D721Med (cell line): ENCODE measurements at places on chromosomes 12 and 14.

- no peak for DNase-seq
These were observed 89.4 kb downstream of the NT5DC3 start for GRCh38 chr12:103751600-103751999.

GRCh38 chr14:102210421-102211042 is 70.8 kb downstream of the WDR20 start:
- DNase-seq = no peak

DNA sequence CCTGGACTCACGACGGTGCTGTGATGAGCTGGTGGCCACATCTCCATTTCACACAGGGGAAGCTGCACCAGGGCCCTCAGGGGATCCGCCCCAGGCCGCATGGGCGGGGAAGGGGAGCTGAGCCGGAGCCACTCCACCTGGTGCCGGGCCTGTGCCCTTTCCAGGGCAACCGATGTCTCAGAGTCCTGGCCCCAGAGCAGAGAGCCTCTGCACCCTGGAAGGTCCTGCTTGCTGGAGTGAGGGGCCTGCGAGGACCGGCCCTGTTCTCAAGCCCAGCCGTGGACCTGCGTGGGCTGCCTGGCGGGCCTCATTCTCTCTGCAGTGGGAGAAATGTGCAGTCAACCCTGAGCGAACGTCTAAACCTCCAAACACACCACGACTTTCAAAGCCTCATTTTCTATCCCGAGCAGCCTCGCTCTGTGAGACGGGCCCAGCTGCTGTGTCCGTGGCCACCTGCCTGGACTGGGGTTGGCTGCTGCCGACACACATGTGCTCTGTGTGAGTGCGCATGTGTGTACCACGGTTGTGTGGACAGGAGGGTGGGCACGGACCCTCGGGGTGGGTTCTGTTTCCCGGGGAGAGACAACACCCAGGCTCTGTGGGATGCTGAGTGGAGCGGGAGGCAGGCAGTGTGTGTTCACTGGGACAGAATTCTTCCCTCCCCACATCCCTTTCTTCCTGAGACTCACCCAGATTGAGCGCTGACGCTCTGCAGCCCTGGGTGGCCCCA is 163.5 kb downstream of the KIF26A start:
- DNase-seq = no peak

GRCh38 chr12:67193704-67194103 is 75.5 kb upstream of the CAND1 start:
- no peak for DNase-seq

DNA sequence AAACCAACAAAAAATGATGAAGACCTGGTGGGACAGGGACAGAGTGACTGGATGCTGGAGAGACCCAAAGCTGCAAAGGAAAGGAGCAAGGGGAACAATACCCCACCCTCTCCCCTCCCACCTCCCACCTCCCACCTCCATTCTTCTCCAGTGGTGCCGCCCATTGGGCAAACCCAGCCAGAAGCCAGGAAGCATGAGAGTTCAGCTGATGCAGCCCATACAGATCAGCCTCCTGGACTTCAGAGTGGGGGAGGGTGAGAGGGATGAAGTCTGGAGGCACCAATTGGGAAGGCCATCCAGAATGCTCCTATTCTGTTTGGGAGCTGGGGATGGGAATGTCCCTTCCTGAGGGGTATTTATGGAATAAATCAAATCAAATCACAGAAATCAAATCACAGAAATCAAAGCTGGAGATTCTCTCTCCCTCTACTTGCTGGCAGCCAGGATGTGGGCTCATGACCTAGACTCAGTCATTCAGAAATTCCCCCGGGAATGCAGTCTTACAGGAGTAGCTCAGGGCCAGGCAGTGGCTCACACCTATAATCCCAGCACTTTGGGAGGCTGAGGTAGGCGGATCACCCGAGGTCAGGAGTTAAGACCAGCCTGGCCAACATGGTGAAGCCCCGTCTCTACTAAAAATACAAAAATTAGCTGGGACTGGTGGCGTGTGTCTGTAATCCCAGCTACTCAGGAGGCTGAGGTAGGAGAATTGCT is 31.1 kb downstream of the IRF2BPL start:
- DNase-seq = no peak

- no peak for DNase-seq
These were observed 61.5 kb downstream of the SPATS2 start for GRCh38 chr12:49428793-49429192.

GRCh38 chr14:64053694-64054669 is 201.2 kb downstream of the SYNE2 start:
- DNase-seq = no peak
